ENCODE measurements at places on chromosomes 4 and X.

GRCh38 chr4:110085131-110085530 lies 113.3 kb downstream of the ELOVL6 start:
- DNase-seq = no peak

GRCh38 chr4:47882228-47882627 lies 32.2 kb downstream of the NFXL1 start:
- DNase-seq = no peak

DNA sequence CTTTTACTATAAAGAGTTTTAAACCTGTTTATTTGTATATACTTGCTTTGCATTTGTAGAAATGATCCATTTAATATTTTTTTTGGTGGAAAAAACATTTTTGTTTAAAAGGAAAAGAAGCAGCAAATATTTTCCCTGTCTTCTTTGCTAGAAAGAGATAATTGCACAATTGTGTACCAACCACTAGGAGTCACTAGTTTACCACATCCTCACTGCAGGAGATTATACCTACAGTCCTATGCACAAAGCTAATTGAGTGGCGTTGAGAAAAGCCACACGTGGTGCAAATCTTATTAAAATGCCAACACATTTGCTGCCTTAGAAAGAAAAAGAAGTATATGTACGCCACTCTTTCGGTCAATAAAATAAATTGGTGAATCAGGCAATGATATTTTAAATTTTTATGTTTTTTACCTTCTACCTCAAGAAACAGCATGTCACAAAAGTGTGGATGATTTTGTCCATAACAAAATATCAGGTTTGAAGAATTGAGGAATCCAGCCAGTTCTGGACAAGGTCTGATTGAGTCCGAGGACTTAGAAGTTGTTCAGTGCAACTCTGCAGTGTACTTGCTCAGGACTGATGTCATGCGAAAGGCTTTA lies 102.9 kb downstream of the GRXCR1 start:
- no peak for DNase-seq

DNA sequence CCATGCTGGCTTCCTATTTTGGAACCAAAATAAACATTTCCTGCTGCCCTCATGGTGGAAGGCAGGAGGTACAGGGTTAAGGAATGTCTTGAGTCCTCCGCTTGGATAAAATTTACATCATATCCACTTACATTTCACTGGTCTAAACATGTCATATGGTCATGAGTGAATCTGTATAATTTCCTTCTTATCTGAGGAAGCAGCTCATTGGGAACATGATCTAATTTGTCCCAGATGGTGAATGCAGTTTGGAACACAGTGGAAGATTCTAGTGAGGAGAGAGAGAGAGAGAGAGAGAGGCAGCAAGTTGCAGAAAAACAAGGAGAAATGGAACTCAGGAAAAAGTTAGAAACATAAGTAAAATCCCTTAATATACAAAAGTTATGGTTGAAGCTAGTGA lies 46.8 kb downstream of the MXRA5 start:
- DNase-seq = no peak

DNA sequence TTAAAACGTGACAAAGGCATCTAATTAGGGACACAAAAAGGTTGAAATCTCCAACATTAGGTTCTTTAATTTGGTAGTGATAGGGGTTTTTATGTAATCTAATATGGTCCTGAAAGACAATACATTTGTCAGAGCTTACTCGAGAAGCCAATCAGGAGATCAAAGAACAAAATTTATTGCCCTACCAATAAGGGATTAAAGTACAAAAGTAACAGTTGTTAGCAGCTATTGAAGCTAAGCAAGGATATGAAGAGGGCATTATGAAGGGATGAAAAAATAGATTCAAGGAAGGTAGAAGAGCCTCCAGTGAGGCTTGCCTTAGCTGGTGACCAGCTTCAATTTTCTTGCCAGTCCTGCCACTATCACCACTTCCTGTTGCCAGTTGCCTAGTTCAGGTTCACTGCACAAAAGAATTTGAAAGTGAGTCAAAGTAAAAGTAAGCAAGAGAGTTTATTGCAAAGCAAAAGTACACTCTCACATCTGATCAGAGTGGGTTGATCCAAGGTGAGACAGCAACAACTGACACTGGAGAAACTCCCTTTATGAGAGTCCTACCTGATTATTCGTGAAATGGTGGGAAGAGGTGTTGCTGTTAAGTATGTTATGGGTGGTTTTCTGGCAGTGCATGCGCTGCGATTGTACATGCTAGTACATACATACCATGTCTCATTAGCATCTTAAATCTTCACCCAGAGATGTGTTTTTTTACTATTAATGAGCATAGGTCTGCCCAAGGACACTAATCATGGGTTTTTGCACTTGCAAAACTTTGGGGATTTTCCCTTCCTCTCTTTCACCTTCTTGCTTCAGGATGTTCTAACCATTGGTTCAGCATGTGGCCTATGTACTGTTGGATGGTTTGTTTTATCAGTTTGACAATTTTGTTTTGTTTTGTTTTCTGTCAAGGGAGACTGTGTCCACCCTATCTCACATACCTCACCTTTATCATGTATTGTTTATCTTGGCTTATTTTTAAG lies 263.2 kb upstream of the ITM2A start:
- DNase-seq = no peak

- DNase-seq = no peak
Measured at GRCh38 chr4:110543577-110543976, 67.6 kb downstream of the ENPEP start.

All from stimulated activated CD4-positive, alpha-beta T cell treated with anti-CD3 and anti-CD28 coated beads, Interleukin-15, amount 100 ng/mL, for 1 hour (primary cell).